ENCODE measurements at places on chromosomes 5 and 9.

GRCh38 chr9:91835216-91835615 is 114.8 kb downstream of the ROR2 start:
- DNase-seq, result no peak

GRCh38 chr9:2047916-2048315 is 32.8 kb downstream of the SMARCA2 start:
- DNase-seq, result no peak

DNA sequence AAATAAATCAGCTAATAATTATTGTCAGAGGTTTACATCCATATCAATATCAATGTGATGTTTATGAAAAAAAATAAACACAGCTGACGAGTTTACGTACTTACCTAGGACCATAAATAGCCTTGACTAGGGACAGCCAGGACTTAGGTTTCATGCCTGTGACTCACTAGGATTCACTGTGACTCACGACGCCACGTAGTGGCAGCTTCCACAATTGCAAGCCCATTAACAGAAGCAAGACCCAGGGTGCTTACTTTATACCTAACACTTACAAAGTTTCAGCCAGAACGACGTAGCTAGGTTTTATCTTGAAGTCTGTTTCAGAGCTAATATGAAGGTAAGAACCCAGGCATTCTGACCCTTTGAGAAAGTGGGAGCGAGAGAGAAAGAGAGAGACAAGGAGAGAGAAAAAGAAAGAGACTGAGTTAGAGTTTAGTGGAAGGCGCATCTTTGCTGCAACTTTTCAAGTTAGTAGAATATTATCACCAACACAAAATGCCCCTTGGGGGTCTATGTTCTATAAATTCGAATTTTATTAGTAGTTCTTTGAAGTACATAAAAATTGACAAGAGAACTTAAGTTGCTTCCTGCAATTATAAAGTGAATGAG is 191.2 kb downstream of the GNA14 start:
- DNase-seq, result peak; percentile 85

DNA sequence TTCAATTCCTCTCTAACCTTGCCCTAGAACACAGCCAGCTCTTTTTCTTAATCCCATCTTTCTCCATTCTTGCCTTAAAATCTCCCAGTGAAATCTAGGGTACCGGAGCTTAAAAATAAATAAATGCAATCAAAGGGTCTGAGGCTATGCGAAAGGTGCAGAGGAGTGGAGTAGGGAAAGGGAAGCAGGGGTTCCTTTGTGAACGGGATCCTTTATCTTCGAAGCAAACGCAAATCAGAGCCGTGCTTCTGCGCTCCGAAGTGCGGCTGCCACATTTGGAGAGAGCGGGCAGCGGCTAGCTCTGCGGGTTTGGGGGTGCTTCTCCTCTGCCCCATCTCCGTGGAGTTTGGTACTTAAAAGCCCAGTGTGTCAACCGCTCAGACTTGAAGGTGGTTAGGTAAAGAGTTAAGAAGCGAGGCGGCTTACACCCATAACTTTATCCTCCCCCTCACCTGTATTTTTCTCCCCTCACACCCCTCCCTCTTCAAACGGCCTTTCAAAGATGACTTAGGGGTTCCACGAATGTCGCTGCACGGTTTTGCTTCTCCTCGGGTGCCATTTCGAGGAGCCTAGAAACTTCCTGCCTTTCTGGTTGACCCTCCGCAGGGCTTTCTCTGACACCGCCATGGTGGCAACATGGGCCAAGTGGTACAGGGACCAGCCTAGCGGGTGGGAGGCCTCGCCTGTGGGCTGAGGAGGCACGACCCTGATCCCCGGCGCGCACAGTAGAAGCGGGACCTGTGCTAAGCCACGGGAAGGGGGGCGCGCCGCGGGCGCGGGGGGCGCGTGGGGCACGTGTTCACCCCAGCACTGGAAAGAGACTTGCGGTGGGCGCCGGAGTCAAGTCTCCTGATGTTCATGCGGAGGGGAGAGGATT is 31.7 kb upstream of the NFIB start:
- DNase-seq, result no peak

GRCh38 chr5:175003531-175003930 is 279.1 kb downstream of the MSX2 start:
- no peak for DNase-seq

GRCh38 chr5:12214267-12215015 is 310.2 kb upstream of the CTNND2 start:
- DNase-seq, result no peak

Measured in SK-N-DZ (cell line).